ENCODE measurements at places on chromosomes 5 and 9. TPM values are rescaled to one million over a fixed set of nuclear protein-coding genes. Genes with fewer than 3 reads are reported as not detected.

GRCh38 chr9:16716601-16717000, 153.9 kb downstream of the BNC2 start:
- no peaks in the 10 kb centered on the region for H3K36me3 ChIP-seq
- no peaks in the 10 kb centered on the region for H3K4me1 ChIP-seq
- H3K4me3 ChIP-seq: no peak overlapping the region
- H3K27me3 ChIP-seq: no peaks in the 10 kb centered on the region

DNA sequence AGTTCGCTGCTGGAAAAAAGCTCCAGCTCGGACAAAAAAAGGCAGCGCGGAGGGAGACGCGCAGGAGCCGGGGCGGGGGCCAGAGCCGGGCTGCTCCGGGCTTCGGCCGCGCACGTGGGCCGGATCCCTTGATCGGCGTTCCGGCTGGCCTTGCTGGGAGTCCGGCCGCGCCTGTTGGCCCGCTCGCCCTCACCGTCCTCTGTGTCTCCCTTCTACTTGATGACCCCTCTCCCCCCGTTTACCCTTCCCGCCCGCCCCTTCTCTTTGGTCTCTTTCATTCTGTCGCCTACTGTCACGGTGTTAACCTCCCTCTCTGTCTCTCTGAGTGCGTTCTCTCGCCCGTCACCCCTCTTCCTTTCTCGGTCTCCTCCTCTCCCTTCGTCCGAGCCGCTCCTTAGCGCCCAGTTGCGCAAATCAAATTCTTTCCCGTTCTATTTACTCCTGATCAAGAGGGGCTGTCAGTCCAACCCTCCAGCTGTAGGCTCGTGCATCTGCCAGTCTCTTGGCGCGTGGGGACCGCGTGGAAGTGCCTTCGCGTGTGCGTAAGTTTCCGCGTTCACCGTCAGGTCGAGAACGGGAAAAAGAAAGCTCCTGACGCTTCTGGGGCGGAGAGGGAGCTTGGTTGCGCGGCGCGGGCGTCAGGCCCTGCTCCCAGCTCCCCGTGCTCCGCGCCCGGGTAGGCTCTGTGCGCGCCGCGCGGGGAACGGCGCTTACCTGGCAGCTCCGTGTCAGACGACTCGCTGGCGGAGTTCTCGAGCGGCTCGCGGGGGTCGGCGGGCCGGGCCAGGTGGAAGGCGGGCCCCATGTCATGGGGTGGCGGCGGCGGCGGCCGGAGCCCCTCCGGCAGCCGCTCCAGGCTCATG, 798 bp downstream of the PITX1 start:
- no peaks in the 10 kb centered on the region for H3K36me3 ChIP-seq
- H3K27me3 ChIP-seq: peaks cover 77% of the 10 kb centered on the region
- no peak overlapping the region for H3K27ac ChIP-seq
- peaks cover 38% of the 10 kb centered on the region for H3K4me1 ChIP-seq

FGD3 gene
- 349 TPM for total RNA-seq

DNA sequence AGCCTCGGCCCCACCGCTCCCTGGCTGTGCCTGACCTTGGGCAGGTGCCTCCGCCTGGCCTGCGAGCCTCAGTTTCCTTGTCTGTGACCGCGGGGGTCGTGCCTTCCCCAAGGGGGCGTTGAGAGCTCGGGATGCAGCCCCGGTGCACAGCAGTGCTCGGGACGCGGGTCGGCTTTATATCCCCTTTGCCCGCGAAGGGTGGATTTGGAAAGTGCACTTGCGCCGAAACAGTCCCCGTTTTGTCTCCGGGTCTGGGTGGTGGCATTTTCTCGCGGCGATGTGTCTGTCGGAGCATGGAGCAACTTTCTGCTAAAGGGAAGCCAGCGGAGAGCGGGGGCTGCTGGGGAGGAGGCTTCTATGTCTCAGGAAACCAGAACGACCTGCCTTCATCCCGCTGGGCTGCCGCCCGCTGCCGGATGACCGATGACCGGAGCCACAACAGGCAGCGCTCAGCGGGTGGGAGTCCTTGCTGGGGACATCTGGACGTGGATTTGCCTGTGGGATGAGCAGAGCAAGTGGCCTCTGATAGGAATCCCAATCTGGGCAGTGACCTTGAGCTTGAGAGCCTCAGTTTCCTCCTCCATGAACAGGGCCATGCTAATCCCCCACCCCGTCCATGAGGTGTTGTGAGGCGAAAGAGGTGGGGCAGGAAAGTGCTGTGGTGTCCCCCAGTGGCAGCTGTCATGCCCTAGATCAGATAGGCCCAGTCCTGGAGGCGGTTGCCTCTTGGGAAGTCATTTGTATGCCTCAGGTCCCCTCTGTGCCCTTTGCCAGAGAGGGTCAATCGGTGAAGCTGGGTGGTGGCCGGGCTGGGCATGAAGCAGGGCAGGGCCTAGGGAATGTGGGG, 651 bp downstream of the HRH2 start:
- peak overlapping the region; percentile 98 for H3K4me3 ChIP-seq
- H3K27me3 ChIP-seq: peaks cover 9% of the 10 kb centered on the region
- no peak overlapping the region for H3K27ac ChIP-seq

GRCh38 chr9:214648-215493, at the start of gene DOCK8:
DOCK8 (plus strand) TSS chr9:214865; CDS start chr9:214977, 112 bp downstream.
- no peaks in the 10 kb centered on the region for H3K27me3 ChIP-seq
- H3K4me1 ChIP-seq: peaks cover 16% of the 10 kb centered on the region
- H3K27ac ChIP-seq: peak within 1 kb of the TSS; percentile 16
- peak within 1 kb of the TSS; percentile 58 for H3K4me3 ChIP-seq

PCDHGC4 gene
- not detected for total RNA-seq

KIF4B gene
- total RNA-seq: not detected

GRCh38 chr5:65535529-65535987, 27.4 kb downstream of the CENPK start:
- peaks cover 13% of the 10 kb centered on the region for H3K36me3 ChIP-seq
- H3K27ac ChIP-seq: no peak overlapping the region
- no peaks in the 10 kb centered on the region for H3K27me3 ChIP-seq
